HT-29 (cell line): ENCODE measurements at places on chromosomes 7 and 10.

DNA sequence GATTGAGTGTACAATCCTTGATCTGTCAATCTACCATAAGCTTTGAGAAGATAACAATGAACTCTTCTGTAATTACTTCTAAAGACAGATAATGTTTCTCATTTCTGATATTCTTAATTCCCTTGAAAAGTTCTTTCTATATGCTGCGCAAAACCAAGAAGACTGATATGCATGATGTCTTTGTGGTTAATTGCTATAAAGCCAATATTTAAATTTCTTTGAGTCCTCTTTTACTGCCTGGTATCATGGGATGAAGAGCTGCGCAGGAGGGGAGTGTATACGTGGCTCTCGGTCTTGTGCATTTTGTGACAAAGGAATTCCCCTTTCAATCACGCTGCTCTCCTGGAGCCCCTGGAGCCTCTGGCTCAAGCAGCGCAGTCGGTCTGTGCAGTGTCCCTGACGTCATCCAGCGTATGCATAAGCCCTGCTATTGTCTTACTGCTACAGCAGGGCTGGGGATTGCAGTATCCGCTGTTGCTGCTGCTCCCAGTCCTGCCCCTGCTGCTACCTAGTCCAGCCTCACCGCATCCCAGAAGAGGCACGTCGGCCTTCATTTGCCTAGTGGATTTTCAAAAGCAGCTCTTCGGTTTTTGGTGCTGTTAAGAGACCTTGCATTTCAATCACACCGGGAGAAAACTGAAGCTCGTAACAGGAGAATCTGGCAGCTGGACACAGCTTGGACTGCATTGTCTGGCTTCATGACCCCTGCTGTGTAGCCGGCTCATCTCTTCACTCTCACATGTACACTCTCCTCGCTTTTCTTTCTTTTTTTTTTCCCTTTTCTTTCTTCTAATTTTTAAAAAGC, 66.7 kb downstream of the ST7 start:
- DNase-seq: peak; percentile 13

DNA sequence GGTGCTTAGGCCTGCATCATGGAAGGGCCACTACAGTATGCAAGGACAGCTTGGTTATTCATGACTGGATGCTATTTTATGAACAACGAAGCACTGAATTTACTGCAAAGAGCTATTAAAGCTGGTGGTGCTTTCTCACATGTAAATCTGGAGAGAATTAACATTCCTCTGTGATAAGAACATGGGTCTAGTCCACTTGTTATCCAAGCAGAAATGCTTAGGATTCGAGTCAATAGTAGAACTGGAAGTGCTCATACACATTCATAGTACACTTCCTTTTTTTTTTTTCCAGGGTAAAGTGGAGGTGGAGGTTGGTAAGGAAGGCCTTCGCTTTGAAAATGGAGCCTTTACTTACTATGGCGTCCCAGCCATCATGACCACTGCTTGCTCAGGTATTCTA, 35.0 kb downstream of the CNNM1 start:
- DNase-seq: no peak

DNA sequence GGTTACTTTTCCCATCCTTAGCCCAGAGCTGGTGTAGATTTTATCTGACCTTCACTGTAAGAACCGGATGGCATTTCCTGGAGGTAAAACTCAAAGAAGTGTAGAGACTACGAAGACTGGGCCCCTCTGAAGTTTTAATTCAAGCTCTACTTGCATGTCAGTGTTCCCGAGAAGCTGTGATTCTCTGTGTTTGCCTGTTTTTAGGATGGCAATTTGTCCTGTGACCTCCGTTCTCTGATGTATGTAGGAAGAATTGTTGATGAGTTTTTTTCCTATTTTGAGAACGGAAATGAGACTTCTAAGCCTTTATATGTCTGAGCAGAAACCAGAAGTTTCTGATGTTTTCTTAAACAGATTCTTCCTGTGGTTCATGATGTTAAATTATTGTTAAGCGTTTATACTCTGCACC, 94.1 kb downstream of the CDCA7L start:
- no peak for DNase-seq

- no peak for DNase-seq
Measured at GRCh38 chr10:122296363-122297120, 25.4 kb downstream of the BTBD16 start.

DNA sequence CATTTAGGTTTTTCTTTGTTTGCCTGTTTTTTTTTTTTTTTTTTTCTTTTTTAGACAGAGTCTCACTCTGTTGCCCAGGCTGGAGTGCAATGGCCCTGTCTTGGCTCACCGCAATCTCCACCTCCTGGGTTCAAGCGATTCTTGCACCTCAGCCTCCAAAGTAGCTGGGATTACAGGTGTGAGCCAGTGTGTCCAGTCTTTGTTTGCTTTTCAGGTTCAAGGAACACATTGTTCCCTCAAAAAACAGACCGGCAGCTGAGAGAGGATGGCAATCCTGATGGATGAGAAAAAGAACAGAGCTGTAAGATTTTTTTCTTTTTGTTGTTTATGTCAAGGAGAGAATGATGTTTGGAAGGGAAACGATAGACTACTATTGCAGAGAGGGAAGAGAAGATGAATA, 23.3 kb upstream of the RHOBTB1 start:
- no peak for DNase-seq

DNA sequence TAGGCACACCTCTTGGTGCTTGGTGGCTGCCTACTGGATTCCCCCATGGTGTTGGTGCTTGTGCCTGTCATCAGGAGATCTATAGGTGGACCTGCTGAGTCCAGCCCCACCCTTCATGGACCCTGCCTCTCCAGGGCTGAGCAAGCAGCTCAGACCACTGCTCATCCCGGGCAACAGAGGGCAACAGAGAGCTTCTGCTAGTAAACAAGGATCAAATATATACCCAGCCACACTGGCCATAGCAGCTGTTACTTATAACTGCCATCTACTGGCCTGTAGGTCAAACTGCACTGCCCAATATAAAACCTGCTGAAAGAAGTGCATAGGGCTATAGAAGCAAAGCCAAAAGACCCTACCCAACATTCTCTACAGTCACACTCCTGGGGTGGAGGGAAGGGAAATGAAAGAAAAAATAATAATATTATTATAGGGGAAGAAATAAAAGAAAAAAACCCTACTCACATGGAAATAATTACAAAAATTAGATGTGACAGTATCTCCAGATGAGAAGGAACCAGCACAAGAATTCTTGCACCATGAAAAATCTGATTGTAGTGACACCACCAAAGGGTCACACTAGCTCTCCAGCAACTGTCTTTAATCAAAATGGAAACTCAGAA, 54.9 kb upstream of the ZNF800 start:
- DNase-seq: peak; percentile 60

GRCh38 chr7:5699467-5700384, 81.7 kb downstream of the RNF216 start:
- no peak for DNase-seq

- peak; percentile 43 for DNase-seq
Measured at GRCh38 chr10:78255796-78256638, 222.4 kb downstream of the RPS24 start.
